Activated T-cell treated with anti-CD3 and anti-CD28 coated beads, Interleukin-2, amount 50 U/mL, for 72 hours (primary cell): ENCODE measurements at places on chromosomes 7 and 10. TPM values are rescaled to one million over a fixed set of nuclear protein-coding genes. Genes with fewer than 3 reads are reported as not detected.

- no peak overlapping the region for H3K4me3 ChIP-seq
- no peak overlapping the region for H3K27ac ChIP-seq
- H3K36me3 ChIP-seq: peaks cover 1% of the 10 kb centered on the region
- H3K27me3 ChIP-seq: no peaks in the 10 kb centered on the region
- no peak for DNase-seq
- no peaks in the 10 kb centered on the region for H3K4me1 ChIP-seq
Measured at GRCh38 chr7:76997381-76998284, 34.5 kb downstream of the SPDYE17 start.

GRCh38 chr10:90914992-90915765 is 5.7 kb downstream of the ANKRD1 start:
- DNase-seq: no peak
- H3K27me3 ChIP-seq: peaks cover 12% of the 10 kb centered on the region
- no peak overlapping the region for H3K27ac ChIP-seq
- no peaks in the 10 kb centered on the region for H3K4me1 ChIP-seq
- no peak overlapping the region for H3K4me3 ChIP-seq
- no peaks in the 10 kb centered on the region for H3K36me3 ChIP-seq

Gene OR6B1
- not detected for total RNA-seq

GRCh38 chr10:124125305-124126116 is 32.1 kb upstream of the CHST15 start:
- no peaks in the 10 kb centered on the region for H3K4me1 ChIP-seq
- DNase-seq: no peak
- no peak overlapping the region for H3K4me3 ChIP-seq

Gene SBDS
- total RNA-seq: 88.3 TPM

Gene PRF1
- 102 TPM for total RNA-seq

Gene HOXA6
- 0.31 TPM for total RNA-seq

DNA sequence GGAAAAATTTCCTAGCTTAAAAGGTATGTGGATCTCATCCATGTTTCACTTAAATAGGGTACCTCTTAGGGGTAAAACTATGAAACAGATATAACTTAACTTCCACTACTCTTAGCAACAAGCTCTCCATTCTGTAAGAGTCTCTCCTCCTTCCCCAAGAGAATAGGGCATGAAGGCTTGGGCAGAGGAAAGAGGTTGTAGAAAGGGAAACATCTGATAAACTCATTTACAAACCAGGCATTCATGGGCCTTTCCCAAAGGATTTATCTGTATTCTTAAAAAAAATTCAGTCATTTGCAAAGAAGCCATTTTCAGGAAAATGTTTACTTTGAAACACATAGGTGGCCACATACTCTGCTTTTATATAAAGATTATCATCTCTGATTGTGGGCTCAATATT is 82.7 kb downstream of the SEMA3A start:
- H3K4me1 ChIP-seq: no peaks in the 10 kb centered on the region
- H3K4me3 ChIP-seq: no peak overlapping the region
- H3K27ac ChIP-seq: no peak overlapping the region
- no peak for DNase-seq
- no peaks in the 10 kb centered on the region for H3K36me3 ChIP-seq

DNA sequence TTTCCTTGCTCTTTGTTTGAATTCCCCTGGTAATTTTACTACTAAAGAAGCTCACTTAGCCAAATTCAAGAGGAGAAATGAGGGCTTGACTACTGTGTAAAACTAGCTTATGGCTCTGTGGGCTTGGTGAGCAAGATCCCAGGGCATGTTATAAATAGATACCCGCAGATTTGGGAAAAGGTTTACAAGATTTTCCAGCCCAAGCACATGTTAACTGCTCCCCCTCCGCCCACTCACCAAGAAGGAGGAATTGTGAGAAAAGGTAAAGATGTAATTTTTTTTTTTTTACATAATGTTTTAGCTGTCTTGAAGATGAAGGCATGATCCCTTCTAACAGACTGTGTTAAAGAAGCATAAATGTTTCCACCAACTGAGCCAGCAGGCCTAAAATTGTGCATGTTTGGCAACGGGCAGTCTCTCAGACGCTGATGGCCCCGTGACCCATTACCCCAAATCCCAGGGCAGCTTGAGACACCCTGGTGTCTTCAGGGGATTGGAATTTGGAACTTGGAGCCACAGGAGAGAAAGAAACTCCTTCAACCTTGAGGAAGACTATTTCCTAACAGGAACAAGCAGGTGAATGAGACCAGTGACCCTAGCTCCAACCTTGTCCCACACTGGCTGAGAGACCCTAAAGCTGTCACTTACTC is 429.8 kb upstream of the CELF2 start:
- no peak overlapping the region for H3K4me3 ChIP-seq
- H3K27me3 ChIP-seq: peaks cover 38% of the 10 kb centered on the region
- H3K27ac ChIP-seq: no peak overlapping the region
- H3K4me1 ChIP-seq: peaks cover 23% of the 10 kb centered on the region
- no peak for DNase-seq

Gene PCLO
- total RNA-seq: 0.02 TPM

Gene WEE2
- total RNA-seq: not detected

- H3K4me1 ChIP-seq: no peaks in the 10 kb centered on the region
- H3K4me3 ChIP-seq: no peak overlapping the region
- DNase-seq: no peak
- no peaks in the 10 kb centered on the region for H3K36me3 ChIP-seq
- no peaks in the 10 kb centered on the region for H3K27me3 ChIP-seq
- H3K27ac ChIP-seq: no peak overlapping the region
Measured at GRCh38 chr10:133040198-133040597, 47.5 kb upstream of the ADGRA1 start.

GRCh38 chr7:95046494-95047240 is 139.3 kb downstream of the PPP1R9A start:
- no peak overlapping the region for H3K4me3 ChIP-seq
- no peak for DNase-seq
- no peaks in the 10 kb centered on the region for H3K36me3 ChIP-seq
- no peaks in the 10 kb centered on the region for H3K27me3 ChIP-seq

DNA sequence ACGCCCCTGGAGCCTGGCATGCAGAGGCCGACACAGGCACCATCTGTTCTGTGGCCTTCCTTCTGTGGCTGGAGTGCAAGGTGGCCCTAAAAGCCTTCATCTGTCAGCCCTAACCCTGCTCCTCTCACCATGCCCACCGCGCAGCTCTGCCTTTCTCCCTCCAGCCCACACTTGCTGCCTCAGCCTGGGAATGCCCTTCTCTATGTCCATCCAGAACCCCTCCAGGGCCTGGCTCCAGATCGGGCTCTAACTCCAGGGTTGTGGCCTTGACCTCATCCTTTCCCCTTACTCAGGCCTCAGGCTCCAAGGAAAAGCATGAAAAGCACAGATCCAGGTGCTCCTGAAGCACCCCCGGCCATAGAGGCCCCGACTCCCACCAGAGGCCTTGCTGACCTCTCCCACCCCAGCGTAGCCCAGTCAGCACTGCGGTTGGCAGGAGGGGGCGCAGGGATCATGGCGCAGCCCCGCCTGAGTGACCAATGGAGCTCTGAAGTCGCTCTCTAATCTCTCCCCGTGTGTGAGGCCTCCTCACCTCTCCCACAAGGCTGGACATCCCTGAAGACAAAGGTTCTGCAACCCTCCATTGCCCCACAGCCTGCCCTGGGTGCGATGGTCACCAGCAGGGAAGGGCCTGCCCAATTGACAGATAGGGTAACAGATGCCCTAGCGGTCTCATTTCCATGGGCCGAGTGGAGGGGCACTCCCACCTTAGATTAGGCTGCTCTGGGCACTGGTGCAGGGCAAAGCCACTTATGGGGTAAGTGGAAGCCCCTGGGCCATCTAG is 9.2 kb downstream of the ZCCHC24 start:
- H3K4me1 ChIP-seq: peaks cover 21% of the 10 kb centered on the region
- no peak for DNase-seq
- H3K27ac ChIP-seq: no peak overlapping the region

Gene CTNNA3
- total RNA-seq: 0.74 TPM

- no peak overlapping the region for H3K4me3 ChIP-seq
- H3K36me3 ChIP-seq: peaks cover 1% of the 10 kb centered on the region
- no peak for DNase-seq
- no peak overlapping the region for H3K27ac ChIP-seq
Measured at GRCh38 chr7:504221-505111, 15.2 kb downstream of the PDGFA start.

Gene EGFR
- 0.09 TPM for total RNA-seq

DNA sequence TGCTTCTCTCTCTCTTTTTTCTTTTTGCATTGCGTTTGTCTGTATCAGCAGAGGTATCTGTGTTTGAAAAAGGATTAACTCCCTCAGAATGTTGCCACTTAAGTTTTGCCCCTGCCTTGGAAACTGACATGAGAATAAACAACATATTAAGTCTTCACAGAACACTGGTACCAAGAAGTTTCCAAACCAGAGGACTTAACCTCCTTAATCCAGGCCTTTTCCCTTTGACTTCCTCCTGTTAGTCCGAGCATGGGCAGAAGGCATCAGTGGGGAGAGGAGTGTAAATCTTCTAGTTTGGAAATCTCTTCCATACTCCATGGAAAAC is 681.4 kb downstream of the LRMDA start:
- no peak for DNase-seq
- H3K4me3 ChIP-seq: no peak overlapping the region
- no peak overlapping the region for H3K27ac ChIP-seq
- H3K4me1 ChIP-seq: no peaks in the 10 kb centered on the region
- no peaks in the 10 kb centered on the region for H3K27me3 ChIP-seq

Gene SPDYE2B
- total RNA-seq: not detected

Gene TRIM50
- not detected for total RNA-seq

Gene TMEM196
- total RNA-seq: not detected

Gene LLCFC1
- not detected for total RNA-seq

DNA sequence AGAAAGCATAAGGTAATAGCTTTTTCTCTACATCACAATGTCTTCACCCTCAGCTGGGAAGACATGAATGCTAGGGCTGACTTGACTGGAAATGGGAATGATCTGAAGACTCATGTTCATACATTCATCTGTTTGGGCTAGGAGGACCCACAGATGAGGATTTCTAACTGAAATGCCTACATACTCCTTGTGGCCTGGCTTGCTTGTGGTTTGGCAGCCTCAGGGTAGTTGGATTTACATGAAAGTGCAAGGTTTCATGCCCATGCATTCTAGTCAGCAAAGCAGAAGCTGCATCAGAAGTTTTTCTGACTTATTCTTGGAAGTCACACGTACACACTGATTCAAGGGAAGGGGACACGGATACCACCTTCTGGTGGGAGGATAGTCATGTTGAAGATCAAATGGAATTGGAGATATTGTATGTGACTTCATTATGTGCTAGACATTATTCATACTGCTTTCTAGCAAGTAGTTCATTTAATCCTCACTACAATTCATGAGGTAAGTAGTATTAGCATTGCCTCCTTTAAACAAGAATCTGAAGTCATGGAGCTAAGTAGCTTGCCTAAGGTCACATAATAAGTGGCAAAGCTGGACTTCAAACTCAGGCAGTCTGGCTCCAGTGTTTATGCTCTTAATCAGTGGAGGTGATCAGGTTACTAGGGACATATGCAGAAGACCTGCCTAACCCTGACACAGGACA is 957.0 kb downstream of the LRMDA start:
- no peak for DNase-seq
- peaks cover 2% of the 10 kb centered on the region for H3K36me3 ChIP-seq
- no peaks in the 10 kb centered on the region for H3K27me3 ChIP-seq
- H3K27ac ChIP-seq: no peak overlapping the region
- H3K4me3 ChIP-seq: no peak overlapping the region

DNA sequence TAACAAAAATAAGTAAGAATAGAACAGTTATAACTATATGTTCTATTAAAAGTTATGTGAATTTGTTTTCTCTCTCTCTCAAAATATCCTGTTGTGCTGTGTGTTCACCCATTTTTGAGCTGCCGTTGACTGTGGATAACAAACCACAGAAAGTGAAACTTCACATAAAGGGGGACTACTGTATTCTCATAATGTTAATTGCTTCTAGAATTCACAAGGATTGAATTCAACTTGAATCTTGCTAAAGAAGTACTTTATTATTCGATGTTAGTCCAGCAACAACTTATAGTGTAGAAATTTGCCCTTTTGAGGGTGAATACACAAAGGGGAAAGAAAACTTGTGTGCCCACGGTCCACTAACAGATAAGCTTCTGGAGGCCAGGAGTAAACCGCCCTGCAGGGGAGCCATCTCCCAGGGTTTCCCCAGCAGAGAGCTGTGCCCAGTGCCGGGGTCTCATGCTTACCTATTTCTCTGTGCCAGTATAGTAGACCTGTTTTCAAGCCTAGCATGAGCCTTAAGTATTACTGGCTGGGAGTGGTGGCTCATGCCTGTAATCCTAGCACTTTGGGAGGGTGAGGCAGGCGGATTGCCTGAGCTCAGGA is 87.1 kb downstream of the KAT6B start:
- peaks cover 2% of the 10 kb centered on the region for H3K36me3 ChIP-seq
- DNase-seq: no peak
- H3K4me1 ChIP-seq: peaks cover 42% of the 10 kb centered on the region
- peak overlapping the region; percentile 57 for H3K4me3 ChIP-seq

Gene AQP1
- total RNA-seq: 0.72 TPM

Gene CNNM2
- 10.9 TPM for total RNA-seq

DNA sequence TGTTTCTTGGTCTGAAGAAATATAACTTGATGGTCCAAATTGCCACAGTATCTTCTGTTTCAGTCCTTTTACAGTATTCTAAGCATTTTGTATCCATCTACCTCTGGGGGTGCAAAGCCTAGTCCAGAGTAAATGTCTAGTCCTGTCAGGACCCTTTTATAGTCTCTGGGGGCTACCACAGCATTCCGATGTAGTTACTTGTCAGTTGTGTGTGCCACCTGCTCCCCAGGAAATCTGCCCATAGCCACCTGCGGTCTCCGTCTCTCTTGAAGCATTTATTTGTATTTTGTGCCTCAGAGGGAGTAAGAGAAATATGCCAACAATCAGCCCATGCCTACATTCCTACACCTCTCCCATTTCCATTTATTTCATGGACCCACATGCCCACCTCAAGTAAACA is 12.8 kb downstream of the AGBL3 start:
- H3K27me3 ChIP-seq: no peaks in the 10 kb centered on the region
- peaks cover 31% of the 10 kb centered on the region for H3K4me1 ChIP-seq
- peaks cover 10% of the 10 kb centered on the region for H3K36me3 ChIP-seq

DNA sequence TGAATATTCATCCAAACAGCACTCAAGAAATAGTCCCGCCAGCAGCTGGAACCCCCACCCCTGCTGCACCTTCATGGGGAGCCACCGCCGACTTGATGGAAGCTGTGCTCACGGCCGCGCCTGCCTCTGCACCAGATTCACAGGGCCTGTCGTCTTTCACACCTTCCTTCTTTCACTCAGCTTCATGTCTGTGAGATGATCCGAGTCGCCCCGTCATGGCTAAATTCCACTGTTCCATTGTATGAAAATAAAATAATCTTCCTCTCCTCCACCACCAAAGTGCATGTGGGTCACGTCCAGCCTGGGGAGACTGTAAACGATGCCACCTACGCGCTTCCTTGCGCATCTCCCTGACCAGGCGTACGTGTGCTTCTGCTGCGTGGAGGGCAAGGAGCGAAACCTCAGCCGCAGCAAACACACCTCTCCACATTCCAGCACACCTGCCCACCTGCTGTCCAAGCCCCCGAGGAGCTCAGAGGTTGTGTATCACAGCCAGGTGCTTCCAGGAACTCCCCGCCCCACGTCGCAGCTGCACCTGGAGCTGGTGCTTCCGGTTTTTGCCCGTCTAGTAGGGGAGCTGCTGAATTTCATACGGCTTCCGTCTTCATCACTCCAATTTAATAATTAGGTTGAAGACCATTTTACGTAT is 137.0 kb downstream of the PTPRN2 start:
- H3K36me3 ChIP-seq: peaks cover 4% of the 10 kb centered on the region
- no peak for DNase-seq
- H3K27me3 ChIP-seq: no peaks in the 10 kb centered on the region
- no peaks in the 10 kb centered on the region for H3K4me1 ChIP-seq
- H3K4me3 ChIP-seq: no peak overlapping the region

GRCh38 chr10:60521974-60522405 is 132.3 kb upstream of the ANK3 start:
- peaks cover 35% of the 10 kb centered on the region for H3K4me1 ChIP-seq
- H3K36me3 ChIP-seq: peaks cover 12% of the 10 kb centered on the region
- H3K27ac ChIP-seq: no peak overlapping the region
- H3K27me3 ChIP-seq: no peaks in the 10 kb centered on the region
- no peak for DNase-seq
- H3K4me3 ChIP-seq: no peak overlapping the region
